T-helper 22 cell (primary cell): ENCODE measurements at places on chromosomes 5 and 9.

GRCh38 chr9:1007312-1007711 is 30.9 kb downstream of the DMRT3 start:
- DNase-seq = no peak

- no peak for DNase-seq
These were observed 58.8 kb downstream of the C9orf153 start for GRCh38 chr9:86200599-86201162.

- DNase-seq = no peak
These were observed 199.7 kb downstream of the BNC2 start for GRCh38 chr9:16670791-16671190.

GRCh38 chr5:135212361-135213026 is 178.5 kb upstream of the PITX1 start:
- DNase-seq = no peak

- no peak for DNase-seq
These were observed 35.2 kb upstream of the ADAMTS2 start for GRCh38 chr5:179380211-179381035.

- no peak for DNase-seq
These were observed 176.9 kb downstream of the PALM2AKAP2 start for GRCh38 chr9:109956717-109957440.

GRCh38 chr5:173583346-173583745 is 33.1 kb downstream of the BOD1 start:
- no peak for DNase-seq

- DNase-seq = no peak
These were observed 62.6 kb upstream of the FRRS1L start for GRCh38 chr9:109229682-109230081.

DNA sequence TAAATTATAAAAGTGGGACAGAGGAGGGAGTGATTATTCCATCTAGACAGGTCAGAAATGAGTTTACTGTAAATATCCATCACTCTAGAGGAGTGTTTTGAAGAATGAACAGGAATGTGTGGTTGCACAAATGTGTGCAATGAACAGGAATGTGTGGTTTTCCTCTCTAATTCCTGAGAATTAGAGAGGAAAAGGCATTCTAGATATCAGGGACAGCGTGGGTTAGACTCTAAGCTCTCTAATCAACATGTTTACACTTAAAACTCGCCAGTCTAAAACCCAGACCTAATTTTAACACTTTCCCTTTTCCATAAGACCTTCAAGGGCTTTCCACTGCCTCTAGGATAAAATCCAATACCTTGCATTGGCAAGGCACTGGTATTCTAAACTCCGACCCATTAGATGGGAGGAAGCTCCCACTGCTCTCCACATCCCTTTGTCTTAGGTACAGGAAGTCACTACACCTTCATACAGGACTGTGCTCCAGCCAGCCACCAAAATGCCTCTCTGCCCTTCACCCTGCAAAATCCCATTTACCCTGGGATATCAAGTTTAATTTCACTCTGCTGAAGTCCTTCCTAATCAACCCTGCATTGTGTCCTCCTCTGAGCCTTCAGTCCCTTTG is 67.9 kb downstream of the NFIB start:
- DNase-seq = no peak

GRCh38 chr5:6631441-6631840 is 1.4 kb downstream of the NSUN2 start:
- no peak for DNase-seq

- no peak for DNase-seq
These were observed 84.7 kb downstream of the TTC39B start for GRCh38 chr9:15222313-15222712.

DNA sequence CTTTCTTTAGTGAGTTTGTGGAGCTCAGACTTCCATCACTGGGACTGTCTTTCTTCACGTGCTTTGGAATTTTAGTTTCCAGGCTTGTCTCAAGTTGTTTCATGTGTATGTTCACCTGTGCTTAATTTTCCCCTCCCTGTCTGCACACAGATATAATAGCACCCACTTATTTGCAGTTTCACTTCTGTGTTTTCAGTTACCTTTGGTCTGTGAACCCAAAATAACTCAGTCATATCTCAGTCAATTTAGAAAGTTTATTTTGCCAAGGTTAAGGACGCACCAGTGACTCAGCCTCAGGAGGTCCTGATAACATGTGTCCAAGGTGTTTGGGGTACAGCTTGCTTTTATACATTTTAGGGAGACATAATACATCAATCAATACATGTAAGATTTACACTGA is 330.4 kb downstream of the ICE1 start:
- DNase-seq = no peak

DNA sequence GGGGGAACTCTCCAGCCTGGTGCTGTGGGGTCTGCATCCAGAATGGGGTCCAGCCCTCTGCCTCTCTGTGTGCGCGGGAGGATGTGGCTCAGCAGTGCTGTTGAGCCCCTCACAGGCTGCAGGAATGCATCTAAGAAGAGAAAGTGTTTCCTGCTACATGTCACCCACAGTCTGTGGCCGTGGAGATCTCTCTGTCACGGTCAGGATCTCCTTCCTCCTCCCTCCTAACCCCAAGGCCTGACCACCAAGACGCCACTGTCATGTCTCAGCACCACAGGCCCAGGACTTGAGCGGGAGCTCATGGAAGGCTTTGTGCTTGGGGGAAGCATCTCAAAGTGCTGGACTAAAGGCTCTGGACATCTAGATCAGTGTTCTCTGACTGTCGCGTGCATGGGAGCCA is 90.1 kb downstream of the SREK1 start:
- DNase-seq = no peak

DNA sequence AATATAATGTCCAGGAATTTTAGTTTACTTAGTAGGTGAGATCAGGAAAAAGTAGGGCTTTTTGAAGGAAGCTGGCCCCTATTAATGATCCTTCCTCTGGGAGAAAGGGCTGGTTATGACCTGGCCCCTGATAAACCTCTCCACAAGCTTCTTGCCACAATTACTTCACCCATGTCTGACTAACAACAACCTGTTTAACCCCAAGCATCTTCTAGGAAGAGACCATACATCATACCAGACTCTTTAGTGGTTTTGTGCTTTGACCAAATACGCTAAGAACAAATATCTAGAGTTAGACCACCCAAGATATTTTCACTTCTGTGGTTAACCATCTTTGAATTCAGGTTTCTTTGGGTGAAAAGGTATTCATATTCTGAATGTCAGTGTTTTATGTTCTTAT is 174.0 kb upstream of the SLC27A6 start:
- DNase-seq = no peak

GRCh38 chr5:170681013-170681433 is 102.5 kb upstream of the GABRP start:
- no peak for DNase-seq

- no peak for DNase-seq
These were observed 298.5 kb upstream of the CD180 start for GRCh38 chr5:67495072-67495471.

- DNase-seq = no peak
These were observed 49.4 kb downstream of the GGTA1 start for GRCh38 chr9:121450241-121450640.

DNA sequence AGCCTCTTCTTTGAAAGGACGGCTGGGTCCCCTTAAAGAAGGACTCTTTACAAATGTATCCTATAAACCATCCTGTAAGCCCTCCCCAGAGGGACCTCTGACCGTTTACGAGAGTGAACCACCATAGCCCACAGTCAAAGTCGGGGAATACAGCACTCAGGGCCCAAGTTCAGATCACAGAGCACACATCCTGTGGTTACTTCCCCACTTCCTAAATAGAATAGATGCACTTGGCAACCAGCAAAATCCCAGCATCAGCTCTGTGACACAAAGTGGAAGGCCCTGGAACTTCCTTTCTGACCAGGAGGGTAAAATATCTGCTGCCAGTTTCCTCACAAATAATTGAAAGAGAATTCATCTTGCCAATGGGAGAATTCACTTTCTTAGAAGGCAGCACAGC is 6.9 kb upstream of the IGFBPL1 start:
- DNase-seq = no peak

GRCh38 chr9:88230612-88231011 is 92.3 kb upstream of the SPATA31C2 start:
- DNase-seq = no peak

DNA sequence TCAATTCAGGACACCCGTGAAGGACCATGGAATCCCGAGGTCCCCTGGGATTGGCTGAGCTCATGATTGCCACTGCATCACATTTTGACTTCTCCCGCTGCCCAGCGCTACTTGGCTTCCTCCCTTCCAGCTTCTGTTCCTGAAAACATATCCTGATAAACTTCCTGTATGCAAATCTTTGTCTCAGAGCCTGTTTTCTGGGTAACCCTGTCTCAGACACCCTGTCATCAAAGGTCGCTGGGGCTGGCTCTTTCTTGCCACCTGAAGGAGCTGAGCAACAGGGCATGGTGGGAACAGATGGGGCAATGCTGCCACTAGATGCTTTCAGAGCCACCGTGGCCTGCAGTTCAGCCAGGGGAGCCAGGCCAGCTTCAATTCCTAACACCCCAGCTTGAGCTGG is 154.3 kb upstream of the TBC1D2 start:
- DNase-seq = no peak

- DNase-seq = no peak
These were observed 107.6 kb downstream of the LURAP1L start for GRCh38 chr9:12882430-12882829.

- DNase-seq = no peak
These were observed 264.8 kb downstream of the DOCK8 start for GRCh38 chr9:479304-479970.

DNA sequence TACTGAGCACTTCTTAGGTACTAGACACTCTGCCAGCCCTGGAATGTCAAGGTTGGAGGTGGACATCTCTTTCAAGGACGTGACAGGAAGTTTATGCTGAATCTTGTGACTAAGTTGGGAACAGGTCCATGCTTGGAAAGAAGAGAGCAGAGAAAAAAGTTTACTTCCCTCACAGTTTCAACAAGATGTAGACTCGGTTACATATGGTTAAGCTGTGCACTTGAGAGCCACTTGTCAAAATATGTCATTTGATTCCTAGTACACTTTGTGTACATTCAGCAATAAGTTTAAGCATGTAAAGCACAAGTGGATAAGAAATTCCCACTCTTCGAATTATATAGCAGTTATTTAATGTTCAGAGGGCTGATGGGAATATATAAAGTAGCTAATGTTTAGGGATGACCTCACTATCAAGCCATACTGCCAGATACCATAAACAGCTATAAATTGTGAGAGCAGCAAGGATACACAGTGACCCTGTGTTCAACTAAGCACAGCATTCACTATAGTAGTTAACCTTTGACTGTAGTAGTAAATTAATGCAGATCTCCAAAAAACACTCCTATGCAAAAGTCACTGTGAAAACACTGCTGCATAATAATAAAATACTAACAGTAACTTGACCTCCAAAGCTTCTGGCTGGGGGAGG is 1944.6 kb upstream of the WWC1 start:
- no peak for DNase-seq

DNA sequence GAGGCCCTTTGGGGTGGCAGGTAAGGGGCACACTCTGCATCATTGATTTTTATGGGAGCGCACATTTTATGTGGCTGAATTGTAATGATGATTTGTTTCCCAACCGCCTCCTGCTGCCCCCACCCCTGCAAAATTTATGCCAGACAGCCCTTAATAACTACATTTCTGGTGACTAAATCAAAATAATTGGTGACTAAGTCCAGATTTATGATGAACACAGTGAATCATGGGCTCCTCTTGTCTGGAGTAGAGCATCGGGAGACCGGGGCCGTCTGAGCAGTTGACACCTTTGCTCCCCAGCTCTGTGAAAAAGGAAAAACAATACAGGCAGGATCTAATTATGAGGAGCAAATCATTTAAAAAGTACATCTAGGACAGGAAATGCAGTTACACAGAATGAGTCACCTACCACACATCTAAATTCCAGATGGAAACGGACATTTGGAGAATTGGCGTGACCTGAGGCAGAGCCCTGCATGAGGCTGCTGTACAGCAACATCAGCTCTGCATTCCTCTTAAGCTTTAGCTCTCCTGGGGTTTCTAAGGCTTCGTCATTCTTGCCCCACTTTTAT is 58.9 kb downstream of the DOCK2 start:
- DNase-seq = no peak

GRCh38 chr5:1728846-1729245 is 70.8 kb downstream of the MRPL36 start:
- DNase-seq = no peak

- DNase-seq = no peak
These were observed 36.8 kb upstream of the COL5A1 start for GRCh38 chr9:134604834-134605233.

- no peak for DNase-seq
These were observed 511.5 kb downstream of the ZNF608 start for GRCh38 chr5:124234770-124235562.

GRCh38 chr5:58439094-58439644 is 20.7 kb downstream of the PLK2 start:
- DNase-seq = no peak

GRCh38 chr5:145056800-145057199 is 778.3 kb downstream of the PRELID2 start:
- no peak for DNase-seq

DNA sequence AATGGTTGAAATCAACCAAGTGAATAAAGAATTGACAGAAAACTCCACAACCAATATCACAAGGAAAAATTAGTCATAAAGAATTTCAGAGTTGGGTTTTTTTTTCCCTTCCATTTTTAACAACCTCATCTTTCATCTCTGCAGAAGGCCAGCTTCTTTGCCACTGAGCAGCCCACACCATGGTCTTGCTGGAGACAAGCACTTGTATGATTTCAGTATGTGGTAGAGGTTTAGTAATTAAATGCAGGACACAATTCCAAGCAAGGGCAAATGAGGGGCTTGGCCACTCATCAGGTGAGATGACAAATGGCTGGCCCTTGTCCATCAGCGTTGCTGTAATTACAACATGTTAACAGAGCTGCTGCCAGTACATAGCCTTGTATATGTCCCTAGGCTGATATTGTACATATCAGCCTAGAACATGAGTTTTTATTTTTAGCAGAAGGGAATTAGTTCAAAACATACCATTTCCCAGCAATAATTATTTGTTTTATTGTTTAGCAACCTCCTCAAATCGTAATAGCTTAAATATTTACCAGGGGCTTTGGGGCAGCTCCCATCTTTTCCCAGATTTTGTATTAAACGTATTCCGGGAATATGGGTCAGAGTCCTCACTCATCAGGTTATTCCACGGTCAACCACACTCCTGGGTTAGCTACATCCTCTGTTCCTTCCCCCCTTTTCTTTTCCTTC is 5.0 kb upstream of the C9 start:
- no peak for DNase-seq

GRCh38 chr9:68778635-68779034 is 73.6 kb downstream of the PIP5K1B start:
- DNase-seq = no peak

DNA sequence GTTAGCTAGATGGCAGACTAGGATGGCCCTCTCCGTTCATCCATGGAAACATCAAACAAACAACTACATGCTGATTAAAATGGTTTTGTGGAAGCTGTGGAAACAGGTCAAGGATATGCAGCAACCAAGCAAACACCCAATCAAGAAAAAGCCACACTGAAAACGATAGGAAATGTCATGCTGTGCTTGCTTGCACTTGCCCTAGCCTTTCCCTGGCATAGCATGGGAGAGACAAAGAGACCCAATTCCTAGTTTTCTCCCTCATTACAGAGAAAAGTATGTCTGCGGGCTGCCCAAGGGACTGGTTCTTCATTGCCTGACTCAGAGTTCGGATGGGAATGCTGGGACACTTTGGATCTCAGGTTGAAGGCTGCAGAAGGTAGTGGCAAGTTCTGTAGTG is 98.7 kb downstream of the FANCC start:
- DNase-seq = no peak
